KBM-7 (cell line): ENCODE measurements at places on chromosomes 4 and X.

DNA sequence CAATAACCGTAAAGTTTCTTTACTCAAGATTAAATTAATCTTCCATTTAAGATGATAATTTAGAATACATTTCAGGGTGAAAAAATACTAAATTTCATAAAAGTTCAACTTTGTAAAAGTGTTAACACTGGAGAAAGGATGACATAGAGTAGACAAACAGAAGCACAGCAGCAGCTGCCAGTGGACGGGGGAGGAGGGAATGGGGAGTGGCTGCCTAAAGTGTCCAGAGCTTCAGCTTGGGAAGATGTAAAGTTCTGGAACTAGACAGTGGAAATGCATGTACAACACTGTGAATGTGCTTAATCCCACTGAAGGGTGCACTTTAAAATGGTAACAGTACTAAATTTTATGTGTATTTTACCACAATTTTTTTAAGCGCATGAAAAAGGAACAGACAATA lies 39.9 kb downstream of the RELL1 start:
- DNase-seq, result no peak

- no peak for DNase-seq
Observed at GRCh38 chrX:138669693-138670092, 41.8 kb downstream of the FGF13 start.

DNA sequence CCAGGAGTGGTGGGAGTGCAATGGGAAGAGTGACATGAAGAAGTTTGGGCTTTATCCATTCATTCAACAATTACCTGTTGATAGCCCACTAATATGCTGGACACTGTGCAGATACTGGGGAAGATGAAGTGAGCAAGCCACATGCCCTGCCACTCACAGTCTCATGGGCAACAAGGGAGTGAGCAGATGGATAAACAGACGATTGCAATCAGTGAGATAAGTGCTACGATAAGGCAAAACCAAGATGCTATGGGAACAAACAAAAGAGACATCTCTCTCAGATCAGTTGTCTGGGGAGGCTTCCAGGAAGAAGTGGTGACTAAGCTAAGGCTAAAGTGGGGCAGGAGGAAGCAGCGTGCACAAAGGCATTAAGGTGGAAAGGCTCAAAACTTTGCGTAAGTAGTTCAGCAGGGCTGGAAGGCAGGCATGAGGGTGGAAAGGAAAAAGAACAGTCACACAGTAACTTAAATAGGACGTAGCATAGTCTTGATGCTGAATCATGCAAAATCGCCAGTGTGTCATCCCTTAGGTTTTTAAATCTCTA lies 31.7 kb downstream of the GAB3 start:
- DNase-seq, result peak; percentile 83

GRCh38 chr4:121938282-121939092 lies 13.4 kb downstream of the TRPC3 start:
- DNase-seq, result no peak
